ENCODE measurements at places on chromosomes 12 and 14. TPM values are rescaled to one million over a fixed set of nuclear protein-coding genes. Genes with fewer than 3 reads are reported as not detected.
A peak's percentile ranks its signal among the peaks of the same experiment; 100 is the strongest.

NRIP2 gene
- 4.2 TPM for polyA plus RNA-seq

LTBP2 gene
- 3.5 TPM for polyA plus RNA-seq

MIP gene
- polyA plus RNA-seq: 0.24 TPM

ESRRB gene
- 0.18 TPM for polyA plus RNA-seq

MAPK1IP1L gene
- polyA plus RNA-seq: 83.8 TPM

KRT71 gene
- polyA plus RNA-seq: 0.04 TPM

ALX1 gene
- 0.06 TPM for polyA plus RNA-seq

RAB3IP gene
- 58.6 TPM for polyA plus RNA-seq

TAS2R20 gene
- 2.5 TPM for polyA plus RNA-seq

ETFRF1 gene
- 61.0 TPM for polyA plus RNA-seq

CTSG gene
- polyA plus RNA-seq: 0.18 TPM

SLCO1B3 gene
- not detected for polyA plus RNA-seq

ASB2 gene
- 12.1 TPM for polyA plus RNA-seq

CIROP gene
- polyA plus RNA-seq: 0.01 TPM

AICDA gene
- polyA plus RNA-seq: 1.0 TPM

TOMM20L gene
- polyA plus RNA-seq: 0.24 TPM

DACT1 gene
- polyA plus RNA-seq: 13.5 TPM

DNA sequence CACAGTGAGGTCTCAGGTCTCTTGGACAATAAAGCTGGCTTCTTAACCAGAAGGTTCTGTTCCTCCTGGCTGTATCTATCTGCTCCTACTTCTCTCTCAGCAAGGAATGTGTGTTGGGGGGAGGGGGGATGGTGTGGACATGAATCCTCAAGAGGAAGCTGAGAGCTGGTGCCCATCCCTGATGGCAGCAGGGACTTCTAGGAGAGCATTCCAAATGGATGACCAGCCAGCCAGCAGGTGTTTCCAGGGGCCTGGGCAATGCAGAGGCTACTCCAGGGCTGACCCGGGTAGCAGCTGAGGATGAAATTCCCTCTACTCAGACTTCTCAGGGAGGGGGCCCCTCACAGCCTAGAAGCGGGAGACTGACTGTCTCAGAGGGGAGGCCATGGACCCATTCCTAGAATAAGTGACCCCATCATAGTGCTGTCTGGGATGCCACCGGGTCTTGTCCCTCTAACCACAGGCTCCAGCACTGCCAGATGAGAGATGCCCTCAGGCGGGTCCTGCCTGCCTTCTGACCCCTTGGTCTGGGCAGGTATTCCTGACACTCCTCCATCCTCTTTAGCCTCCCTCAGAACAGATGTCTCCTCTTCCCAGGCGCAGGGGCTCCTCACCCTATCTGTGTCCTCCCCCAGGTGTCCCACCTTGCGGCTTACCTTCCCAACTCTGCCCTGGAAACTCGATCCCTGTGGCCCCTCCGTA is 1.2 kb downstream of the RAB15 start:
- DNase-seq: no peak

GRCh38 chr14:47919997-47920396 is 244.6 kb upstream of the MDGA2 start:
- no peak for DNase-seq

GRCh38 chr12:13288501-13288900 is 92.0 kb downstream of the EMP1 start:
- no peak for DNase-seq

GRCh38 chr12:120055231-120056000 is 61.1 kb downstream of the RAB35 start:
- peak; percentile 9 for DNase-seq

DNA sequence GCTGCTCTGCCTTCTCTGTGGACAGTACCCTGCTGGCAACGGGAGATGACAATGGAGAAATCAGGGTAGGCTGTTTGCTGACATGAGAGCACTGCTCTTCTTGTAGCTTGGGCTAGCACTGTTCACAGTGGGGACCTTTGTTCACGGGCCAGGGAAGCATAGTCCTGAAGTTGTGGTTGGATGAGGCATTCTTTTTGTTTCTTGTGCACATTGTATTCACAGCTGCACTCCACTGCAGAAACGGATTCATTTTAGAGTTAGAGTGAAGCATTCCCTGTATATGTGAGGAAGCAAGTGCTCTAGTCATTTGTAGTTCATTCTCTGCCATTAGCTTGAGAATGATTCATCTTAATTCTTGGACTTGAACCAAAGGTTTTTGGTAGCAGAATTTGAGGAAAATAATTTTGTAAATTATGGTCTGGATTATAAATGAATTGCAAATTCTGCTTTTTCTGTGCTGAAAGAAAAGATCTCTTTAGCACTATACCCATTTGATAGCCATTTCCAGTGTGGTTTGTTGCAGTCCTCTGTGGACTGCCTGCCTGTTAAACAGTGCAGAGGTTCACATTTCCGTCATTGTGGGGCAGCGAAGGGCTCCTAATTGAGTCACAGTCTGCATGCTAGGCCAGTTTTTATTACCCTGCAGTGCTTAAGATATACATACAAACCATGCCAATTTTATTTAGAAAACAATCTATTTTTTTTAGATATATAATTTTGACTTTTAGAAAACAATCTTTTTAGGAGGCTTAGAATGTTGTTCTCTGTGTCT is 80.6 kb downstream of the APAF1 start:
- peak; percentile 25 for DNase-seq

DNA sequence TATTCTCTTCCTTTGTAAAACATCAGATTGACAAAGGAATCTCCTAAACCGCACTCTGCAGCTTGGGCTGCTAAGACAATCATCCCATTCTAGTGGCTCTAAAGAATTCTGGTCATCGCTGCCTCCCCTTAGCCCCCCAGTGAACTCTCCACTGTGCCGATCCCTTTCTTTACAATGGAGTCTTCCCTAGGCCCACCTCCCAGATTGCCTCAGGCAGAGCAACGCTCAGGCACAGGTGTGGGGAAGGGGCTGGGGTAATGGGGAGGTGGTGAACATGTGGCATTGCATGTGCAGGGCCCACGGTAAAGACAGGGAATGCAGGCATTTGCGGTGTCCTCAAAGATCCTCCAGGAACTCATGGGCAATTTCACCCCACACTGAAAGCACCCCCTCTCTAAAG is 86.3 kb downstream of the PLEKHG3 start:
- DNase-seq: no peak

GRCh38 chr14:95659990-95660385 is 26.2 kb upstream of the TCL1B start:
- no peak for DNase-seq

DNA sequence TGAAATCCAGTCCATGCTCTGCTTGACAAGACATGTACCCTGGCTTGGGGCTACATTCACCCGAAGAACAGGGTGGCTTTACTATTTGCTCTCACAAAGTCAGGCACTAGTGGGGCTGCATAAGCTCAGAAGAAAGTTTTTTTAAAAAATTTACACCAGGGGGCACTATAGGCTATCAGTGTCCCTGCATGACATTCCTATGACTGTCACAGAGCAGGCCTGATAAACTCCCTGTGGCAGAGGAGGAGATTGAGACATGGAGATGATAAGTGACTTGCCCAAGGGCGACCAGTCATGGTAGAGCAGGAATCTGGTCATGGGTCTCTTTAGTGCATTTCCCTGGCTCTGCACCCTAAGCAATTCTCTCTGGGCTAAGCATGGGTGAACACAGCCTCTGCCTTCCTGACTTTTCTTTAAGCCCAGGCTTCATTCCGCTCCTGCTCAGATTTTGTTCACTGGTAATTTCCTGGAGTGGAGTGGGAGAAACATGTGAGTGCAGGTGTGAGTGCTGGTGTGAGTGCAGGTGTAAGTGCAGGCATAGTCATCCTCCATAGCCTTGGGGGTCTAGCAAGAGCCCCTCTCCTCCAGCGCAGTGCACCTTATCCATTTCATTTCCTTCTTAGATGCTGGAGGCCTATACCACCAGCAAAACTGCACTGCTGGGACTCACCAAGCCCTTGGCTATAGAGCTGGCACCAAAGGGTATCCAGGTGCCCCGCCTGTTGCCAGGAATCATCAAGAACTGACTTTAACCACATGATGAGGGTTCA is 91.6 kb downstream of the DHRS2 start:
- peak; percentile 47 for DNase-seq

- DNase-seq: no peak
These were observed 180.2 kb downstream of the PPM1H start for GRCh38 chr12:62754706-62755105.

DNA sequence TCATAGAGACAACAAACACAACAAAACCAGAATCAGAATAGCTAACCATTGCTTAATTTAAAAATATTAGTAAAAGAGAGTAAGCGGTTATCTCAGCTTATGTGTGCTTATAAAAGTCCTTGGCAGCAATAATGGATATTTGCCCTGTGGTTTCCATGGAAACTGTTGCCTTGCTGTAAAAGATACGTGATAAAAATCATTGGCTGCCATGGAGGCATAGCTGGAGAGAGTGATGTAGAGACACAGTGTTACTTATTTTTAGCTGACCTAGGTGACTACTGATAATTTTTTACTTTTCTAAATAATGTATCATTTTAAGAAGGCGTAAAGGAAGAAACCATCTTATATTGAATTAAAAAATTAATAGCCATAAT is 92.9 kb downstream of the ERC1 start:
- DNase-seq: peak; percentile 40

- DNase-seq: no peak
These were observed 84.4 kb downstream of the TMEM132D start for GRCh38 chr12:129819391-129819790.

- DNase-seq: no peak
These were observed 45.4 kb downstream of the DUSP6 start for GRCh38 chr12:89306827-89307473.

GRCh38 chr12:59717436-59717835 is 121.6 kb downstream of the SLC16A7 start:
- DNase-seq: no peak

DNA sequence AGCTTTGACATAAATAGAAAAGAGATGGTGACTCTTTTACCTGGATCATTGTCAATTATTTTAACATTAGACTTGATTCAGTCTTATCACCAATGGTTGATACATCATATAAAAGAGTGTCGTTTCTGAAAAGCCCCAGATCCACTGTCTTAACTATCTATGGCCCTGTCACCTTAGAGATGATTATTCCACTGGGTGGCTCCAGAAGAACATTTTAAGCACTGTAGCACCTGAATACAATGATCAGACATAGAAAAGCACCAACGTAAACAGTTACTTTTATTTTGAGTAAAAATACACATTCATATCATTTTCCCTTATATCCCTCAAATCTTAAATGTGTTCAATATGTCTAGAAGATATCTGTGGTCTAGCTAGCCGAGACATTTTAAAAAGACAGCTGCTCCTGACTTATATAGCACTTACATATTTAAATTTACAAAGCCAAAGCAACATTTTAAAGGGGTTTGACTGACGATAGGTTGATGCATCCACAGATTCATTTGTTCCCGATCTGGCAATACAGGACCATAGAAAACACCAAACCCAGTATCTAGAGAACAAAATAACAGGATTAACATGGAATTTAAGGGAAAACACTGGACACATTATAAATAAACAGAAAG is 32.9 kb downstream of the TSPAN8 start:
- no peak for DNase-seq

DNA sequence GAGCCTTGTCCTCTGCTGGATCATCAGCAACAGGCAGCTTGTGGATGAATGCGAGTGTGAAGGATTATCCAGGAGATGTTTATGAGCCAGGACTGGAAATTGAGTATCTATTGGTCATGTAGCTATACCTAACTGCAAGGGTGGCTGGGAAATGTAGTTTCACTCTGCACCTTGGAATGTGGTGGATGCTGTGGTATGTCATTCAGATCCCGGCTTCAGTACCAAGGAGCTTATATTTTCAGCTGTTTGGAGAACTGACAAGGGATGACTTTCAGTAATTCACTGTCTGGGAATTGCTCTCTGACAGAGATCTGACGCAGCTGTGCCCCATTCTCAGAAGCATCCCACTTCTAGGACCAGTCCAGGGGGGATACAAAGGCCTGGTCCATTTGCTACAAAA is 792.3 kb upstream of the NOVA1 start:
- no peak for DNase-seq

- DNase-seq: no peak
These were observed 576.1 kb downstream of the NOVA1 start for GRCh38 chr14:26021759-26022158.

- DNase-seq: no peak
These were observed 3.6 kb downstream of the SERPINA12 start for GRCh38 chr14:94505641-94506040.

DNA sequence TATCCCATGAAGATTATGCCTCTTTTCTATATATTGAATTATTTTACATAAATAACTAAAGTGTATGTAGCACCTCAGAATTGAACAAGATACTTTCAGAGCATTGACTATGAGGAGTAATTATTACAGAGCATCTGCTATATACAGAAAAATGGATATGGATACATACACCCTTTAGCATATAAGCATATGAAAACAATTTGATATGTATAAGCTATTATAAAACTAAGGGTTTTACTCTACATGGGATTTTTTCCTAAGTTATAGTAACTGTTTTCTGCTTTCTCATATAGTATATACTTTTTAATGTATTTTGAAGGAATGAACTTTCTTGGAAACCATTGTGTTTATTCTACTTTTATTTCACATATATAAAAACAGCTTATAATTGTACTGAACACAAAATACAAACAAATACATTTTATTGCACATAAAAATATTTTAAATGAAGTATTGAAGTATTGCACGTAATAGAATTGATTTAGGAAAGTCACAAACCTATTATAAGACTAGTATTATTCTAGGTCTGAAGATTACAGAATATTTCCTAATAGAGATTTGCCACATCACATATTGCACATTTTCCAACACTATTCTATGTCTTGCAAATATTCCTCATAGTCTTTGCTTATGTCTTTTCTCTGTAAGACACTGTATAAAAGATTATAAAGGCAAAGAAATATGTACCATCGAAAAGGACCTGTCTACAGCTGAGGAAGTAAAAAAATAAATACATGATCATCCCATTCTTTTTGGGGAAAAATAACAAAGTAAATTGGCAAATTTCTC is 8.4 kb downstream of the CD69 start:
- no peak for DNase-seq

GRCh38 chr12:93146263-93146939 is 217.3 kb upstream of the EEA1 start:
- peak; percentile 49 for DNase-seq

DNA sequence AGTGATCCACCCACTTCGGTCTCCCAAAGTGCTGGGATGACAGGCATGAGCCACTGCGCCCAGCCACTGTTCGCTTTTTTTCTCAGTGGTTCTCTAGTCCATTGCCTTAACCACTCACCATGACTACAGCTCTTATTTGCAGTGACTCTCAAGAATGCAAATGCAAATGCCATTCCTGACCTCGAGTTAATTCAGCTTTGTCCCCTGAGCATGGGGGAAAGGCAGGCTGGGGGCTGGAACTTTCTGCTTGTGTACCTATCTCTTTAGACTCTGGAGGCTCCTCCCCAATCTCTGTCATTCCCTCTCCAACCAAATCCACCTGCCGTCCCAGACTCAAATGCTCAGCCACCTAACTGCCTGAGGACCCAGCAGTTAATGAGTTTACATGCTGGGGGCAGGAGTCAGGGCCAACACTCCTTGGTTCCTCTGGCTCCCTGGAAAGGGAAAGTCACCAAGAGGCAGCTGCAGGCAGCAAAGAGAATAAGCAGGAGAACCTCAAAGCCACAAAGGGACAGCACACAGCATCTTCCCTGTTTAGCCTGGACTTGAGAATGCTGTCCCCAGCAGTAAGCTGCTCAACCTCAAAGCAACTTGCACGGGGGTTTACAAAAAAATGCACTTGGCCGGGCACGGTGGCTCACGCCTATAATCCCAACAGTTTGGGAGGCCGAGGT is 5.3 kb upstream of the HNF1A start:
- DNase-seq: no peak

Measured in large intestine (tissue), 12 donors.